ENCODE measurements at places on chromosomes 13 and 19. TPM values are rescaled to one million over a fixed set of nuclear protein-coding genes. Genes with fewer than 3 reads are reported as not detected.

Gene KLK4
- total RNA-seq: not detected

DNA sequence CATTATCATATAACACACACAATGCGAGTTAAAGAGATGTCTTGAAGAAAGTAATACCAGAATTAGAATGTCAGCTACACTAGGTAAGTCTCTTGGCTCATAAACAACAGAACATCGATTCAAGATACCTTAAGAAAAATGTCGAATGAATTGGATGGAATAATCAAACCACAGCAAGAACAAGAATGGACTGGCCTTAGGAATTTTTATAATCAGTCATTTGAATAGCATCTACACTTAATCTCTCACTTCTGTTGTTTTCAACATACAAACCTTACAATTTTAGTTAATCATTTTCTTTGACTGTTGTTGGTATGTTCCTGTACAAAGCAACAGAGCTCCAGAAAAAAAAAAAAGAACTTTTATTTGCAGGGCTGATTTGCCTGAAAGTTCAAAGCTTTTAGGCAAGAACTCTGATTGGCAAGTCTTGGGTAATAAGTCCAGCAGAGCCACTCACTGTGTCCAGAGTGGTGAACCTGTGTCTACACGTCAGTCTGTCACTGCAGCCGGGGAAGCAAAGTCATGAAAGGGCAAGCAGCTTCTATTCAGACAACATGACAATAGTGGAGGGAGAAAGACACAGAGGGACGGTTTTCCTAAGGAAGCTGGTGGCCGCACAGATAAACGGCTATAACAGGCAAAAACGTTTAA is 1026.1 kb upstream of the MIR17HG start:
- H3K4me3 ChIP-seq: no peak overlapping the region
- no peaks in the 10 kb centered on the region for H3K27me3 ChIP-seq
- no peak for DNase-seq
- no peaks in the 10 kb centered on the region for H3K4me1 ChIP-seq

GRCh38 chr13:99446242-99446641 is 55.0 kb upstream of the TM9SF2 start:
- H3K36me3 ChIP-seq: no peaks in the 10 kb centered on the region
- DNase-seq: no peak
- no peak overlapping the region for H3K27ac ChIP-seq
- H3K4me1 ChIP-seq: no peaks in the 10 kb centered on the region
- peaks cover 18% of the 10 kb centered on the region for H3K27me3 ChIP-seq

DNA sequence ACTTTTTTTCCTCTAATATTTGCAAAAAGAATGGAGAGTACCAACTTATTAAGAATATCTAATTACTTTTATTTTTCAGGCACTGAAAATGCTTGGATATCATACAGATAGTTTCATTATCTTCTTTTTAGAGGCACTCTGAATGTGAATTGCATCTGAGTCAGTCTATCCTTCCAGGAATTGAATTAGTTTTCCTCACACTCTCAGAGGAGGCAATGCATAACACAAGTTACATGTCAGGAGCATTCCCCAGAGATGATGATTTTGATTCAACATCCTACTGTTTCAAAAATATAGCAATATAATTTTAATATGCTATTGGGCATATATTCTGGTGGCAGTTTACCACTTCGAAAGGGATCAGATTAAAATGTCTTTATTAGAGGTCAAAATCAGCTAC is 1315.4 kb downstream of the PCDH9 start:
- H3K27me3 ChIP-seq: no peaks in the 10 kb centered on the region
- no peak for DNase-seq
- H3K4me1 ChIP-seq: no peaks in the 10 kb centered on the region
- no peak overlapping the region for H3K4me3 ChIP-seq
